ENCODE measurements at places on chromosomes 2 and 18.

GRCh38 chr2:177998006-177998405, 74.6 kb downstream of the PDE11A start:
- no peak for DNase-seq

DNA sequence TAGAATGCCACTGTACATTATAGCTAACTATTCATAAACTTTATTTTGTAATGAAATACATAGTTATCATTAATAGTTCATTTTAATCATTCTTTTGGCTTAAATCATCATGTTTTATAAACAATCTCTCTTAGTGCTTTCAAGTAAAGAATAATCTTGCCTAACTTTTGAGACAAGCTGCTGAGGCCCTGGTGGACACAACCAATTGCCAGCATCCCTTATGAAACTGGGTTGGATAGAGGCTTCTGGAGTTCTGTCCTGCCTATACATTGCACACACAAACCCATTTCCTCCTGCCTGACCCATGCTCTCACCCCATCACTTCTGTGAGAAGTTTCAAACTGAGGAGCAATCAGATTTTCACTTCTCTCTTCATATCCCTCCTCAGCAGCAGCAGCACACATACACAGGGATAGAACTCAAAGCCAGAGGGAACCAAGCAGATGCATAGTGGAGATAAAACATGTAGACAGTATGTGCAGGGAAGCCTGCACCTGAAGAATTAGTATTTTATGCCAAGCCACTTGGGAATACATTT, 450.0 kb upstream of the SLC14A2 start:
- DNase-seq: no peak

DNA sequence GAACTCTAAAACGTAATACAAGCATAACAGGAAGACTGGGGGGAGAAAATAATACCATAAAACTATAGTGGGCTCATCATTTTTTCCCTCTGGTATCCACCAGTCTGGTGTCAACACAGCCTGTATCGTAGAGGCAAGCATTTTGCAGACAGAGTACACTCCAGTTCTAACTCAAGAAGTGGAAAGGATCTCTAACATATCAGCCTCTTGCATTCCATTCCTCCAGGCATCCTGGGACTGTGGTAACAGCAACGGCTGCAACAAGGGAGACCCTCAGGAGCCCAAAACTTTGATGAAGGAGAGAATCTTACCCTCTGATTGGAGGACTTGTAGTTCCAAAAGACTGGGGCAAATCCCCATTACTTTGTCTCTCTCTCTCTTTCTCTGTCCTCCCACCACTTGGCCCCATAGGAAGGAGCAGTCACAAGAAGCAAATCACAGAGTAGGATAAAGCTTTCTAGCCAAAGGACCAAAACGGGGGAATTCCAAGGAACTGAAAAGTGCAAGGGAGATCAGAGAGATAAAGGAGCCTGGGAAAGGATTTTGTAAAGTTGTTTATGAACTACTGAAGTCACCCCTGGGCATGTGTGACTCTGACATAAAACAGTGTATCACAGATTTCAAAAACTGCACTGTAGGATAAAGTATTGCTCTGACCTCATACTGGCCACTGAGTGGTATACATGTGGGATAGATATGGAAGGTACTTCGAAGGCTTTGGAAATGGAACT, 11.9 kb downstream of the FRZB start:
- no peak for DNase-seq

DNA sequence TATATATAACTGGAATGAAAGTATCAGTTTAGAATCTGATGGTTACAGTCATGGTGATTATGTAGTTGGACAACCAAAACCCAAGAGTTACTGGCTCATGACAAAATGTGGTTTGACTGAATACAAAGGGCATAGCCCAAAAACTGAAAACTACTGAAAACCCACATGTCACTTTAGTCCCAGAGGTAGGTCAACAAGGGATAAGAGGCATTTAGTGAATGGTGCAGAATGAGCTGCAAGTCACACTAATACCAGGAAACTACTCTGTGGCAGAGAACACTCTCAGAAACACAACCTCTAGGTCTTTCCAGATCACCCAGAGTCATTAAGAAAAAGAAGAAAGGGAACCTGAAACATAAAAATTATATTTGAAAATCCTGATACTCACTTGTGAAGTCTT, 154.5 kb downstream of the AGPS start:
- DNase-seq: no peak

DNA sequence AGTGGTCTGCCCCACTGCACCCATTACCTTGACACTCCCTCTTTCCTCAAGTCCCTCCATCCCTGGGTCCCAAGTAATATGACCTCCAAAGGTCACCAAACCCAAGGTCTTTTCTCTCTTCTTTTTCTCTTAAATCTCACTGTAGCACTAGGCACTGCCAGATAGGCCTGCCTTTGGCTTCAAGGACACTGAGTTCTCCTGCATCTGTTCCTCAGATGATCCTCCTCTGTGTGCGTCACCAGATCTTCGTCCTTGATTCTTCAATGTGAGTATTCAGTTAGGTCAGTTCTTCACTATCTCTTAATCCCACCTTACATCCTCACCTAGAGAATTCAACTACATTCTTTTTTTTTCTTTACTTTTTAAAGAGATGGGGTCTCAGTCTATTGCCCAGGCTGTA, 249.2 kb downstream of the NBAS start:
- no peak for DNase-seq

- DNase-seq: no peak
Measured at GRCh38 chr18:50707855-50708469, 111.9 kb downstream of the MRO start.

GRCh38 chr2:123999681-124000080, 25.4 kb upstream of the CNTNAP5 start:
- no peak for DNase-seq

- no peak for DNase-seq
Measured at GRCh38 chr18:69770238-69770637, 177.4 kb downstream of the CD226 start.

- no peak for DNase-seq
Measured at GRCh38 chr2:28161466-28161865, 231.2 kb upstream of the FOSL2 start.

- DNase-seq: no peak
Measured at GRCh38 chr18:44342162-44342561, 338.5 kb upstream of the SETBP1 start.

DNA sequence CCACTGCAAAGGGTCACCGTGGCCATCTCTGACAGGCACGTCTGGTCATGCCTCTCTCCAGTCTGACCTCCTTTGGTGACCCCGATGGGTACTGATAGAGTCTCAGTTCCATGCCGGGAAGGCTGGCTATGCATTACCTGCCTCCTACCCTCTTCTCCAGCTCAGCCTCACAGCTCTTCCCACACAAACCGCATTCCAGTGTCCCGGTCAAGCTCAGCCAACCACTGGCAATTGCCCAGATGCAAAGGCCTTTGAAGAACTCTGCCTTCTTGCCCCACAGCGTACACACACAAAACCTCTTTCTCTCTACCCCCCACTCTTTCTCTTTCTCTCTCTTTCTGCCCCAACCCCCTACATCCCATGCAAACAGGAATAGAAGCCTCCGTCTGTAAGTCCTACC, 37.6 kb downstream of the TMEM163 start:
- DNase-seq: no peak

DNA sequence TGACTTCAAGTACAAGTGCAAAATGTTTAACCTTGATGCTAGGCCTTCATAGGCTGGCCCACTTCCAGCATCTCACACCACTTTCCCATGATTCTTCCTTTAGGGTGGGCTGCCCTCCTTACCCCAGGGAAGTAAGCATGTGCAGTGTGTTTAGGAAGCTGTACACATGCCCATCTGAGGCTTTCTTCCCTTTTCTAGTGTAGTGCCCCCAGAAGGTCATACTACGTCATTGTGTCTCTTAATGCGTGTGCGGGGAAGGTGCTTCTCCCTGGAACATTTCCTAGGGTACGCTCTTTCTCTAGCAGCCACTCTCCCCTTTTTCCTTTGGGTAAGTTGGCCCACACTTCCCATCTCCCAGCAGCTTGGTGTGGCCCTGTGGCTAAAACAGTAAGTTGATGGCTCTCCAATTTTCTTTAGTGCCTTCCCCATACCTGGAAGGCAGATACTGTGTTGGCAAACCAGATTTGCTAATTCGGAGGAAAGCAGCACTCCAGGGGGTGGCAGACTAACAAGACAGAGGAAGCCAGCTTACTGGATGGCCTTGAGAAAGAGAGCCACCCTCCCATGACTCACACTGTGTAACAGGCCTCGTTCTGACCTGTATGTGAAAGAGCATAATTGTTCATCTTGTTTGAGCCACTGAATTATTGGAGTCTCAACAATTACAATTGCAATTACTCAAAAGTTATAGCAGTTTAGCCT, 1.1 kb upstream of the SULT6B1 start:
- no peak for DNase-seq

- no peak for DNase-seq
Measured at GRCh38 chr2:218296200-218296599, 3.9 kb upstream of the TMBIM1 start.

GRCh38 chr18:58549814-58550339, 79.0 kb downstream of the ALPK2 start:
- DNase-seq: no peak

All from NCI-H510A (cell line).